ENCODE measurements at places on chromosomes 1 and 21. TPM values are rescaled to one million over a fixed set of nuclear protein-coding genes. Genes with fewer than 3 reads are reported as not detected.

Gene DUSP23
- total RNA-seq, result 25.0 TPM

Gene STIL
- 26.6 TPM for total RNA-seq

Gene G0S2
- 0.26 TPM for total RNA-seq

Gene SMCP
- not detected for total RNA-seq

Gene ODF2L
- 21.5 TPM for total RNA-seq

GRCh38 chr1:156400191-156400935 is 31.4 kb downstream of the RHBG start:
- H3K27me3 ChIP-seq, result no peaks in the 10 kb centered on the region
- H3K27ac ChIP-seq, result no peak overlapping the region
- H3K4me3 ChIP-seq, result no peak overlapping the region
- no peak for DNase-seq

- H3K4me3 ChIP-seq, result no peak overlapping the region
- peak; percentile 54 for DNase-seq
- no peaks in the 10 kb centered on the region for H3K36me3 ChIP-seq
- no peaks in the 10 kb centered on the region for H3K27me3 ChIP-seq
- no peaks in the 10 kb centered on the region for H3K4me1 ChIP-seq
Observed at GRCh38 chr1:235050911-235051360, 77.7 kb downstream of the TOMM20 start.

- H3K4me1 ChIP-seq, result peaks cover 5% of the 10 kb centered on the region
- no peak overlapping the region for H3K4me3 ChIP-seq
- no peaks in the 10 kb centered on the region for H3K27me3 ChIP-seq
- H3K36me3 ChIP-seq, result peaks cover 70% of the 10 kb centered on the region
- H3K27ac ChIP-seq, result no peak overlapping the region
- DNase-seq, result no peak
Observed at GRCh38 chr1:214397497-214397896, 116.5 kb downstream of the SMYD2 start.

GRCh38 chr1:185626344-185626743 is 107.8 kb upstream of the HMCN1 start:
- H3K27ac ChIP-seq, result no peak overlapping the region
- no peak overlapping the region for H3K4me3 ChIP-seq
- H3K4me1 ChIP-seq, result peaks cover 1% of the 10 kb centered on the region

DNA sequence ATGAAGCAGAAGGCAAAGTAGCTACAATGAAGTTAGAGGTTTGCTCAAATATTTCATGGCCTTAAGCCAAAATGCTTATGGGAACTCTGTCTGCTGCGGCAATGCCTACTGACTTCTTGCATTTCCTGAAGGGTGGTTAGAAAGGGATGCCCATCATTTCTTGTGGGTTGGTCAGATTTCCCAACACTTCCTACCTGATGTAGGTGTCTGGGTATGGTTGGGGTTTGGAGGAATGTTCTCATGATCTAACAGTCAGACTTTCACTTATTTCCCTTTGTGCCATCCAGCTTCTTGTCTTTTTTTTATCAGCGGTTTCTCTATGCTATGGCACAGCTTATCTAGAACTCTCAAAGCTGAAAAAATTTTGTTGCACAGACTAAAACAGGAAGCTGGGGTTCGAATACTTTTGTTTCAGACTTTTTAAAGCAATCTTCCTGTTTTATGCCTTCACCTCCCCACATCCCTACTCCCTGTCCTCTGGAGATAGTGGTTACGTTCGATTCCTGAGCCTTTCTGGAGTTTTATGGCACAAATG is 307.7 kb downstream of the USP25 start:
- no peak overlapping the region for H3K4me3 ChIP-seq
- H3K27me3 ChIP-seq, result no peaks in the 10 kb centered on the region
- no peak for DNase-seq
- H3K36me3 ChIP-seq, result no peaks in the 10 kb centered on the region
- no peaks in the 10 kb centered on the region for H3K4me1 ChIP-seq

DNA sequence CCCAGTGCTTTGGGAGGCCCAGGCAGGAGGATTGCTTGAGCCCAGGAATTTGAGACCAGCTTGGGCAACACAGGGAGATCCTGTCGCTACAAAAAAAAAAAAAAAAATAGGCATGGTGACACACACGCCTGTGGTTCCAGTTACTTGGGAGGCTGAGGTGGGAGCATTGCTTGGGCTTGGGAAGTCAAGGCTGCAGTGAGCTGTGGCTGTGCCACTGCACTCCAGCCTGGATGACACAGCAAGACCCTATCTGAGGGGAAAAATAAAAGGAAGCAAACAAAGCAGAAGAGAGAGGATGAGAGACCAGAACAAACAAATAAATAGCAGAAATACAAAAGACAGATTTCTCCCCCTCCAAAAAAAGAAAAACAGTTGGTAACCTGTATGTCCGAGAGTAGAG is 34.0 kb downstream of the MTF2 start:
- H3K27ac ChIP-seq, result no peak overlapping the region
- H3K4me1 ChIP-seq, result no peaks in the 10 kb centered on the region
- DNase-seq, result no peak

DNA sequence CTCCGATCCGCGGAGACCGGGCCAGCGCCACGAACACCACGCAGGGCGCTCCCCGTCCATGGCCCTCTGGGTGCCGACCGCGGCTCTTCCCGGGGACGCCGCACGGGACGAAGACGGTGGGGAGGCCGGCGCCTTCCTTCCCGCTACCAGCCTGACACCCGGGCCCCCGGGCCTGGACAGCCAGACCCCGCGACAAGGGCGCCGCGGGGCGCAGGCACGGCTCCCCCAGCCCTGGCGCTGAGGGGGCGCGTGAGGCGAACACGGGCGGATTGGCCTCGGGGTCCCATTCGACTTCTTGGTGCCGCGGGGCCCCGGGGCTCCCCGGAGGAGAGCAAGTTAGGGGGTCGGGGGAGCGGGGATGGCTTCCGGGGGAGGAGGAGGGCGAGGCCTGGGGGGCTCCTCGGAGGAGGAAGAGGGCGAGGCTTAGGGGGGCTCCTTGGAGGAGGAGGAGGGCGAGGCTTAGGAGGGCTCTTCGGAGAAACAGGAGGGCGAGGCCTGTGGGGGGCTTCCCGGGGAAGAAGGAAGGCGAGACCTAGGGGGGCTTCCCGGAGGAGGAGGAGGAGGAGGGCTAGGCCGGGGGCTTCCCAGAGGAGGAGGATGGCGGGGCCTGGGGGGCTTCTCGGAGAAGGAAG is 537 bp upstream of the KLHL17 start:
- no peak for DNase-seq
- peaks cover 4% of the 10 kb centered on the region for H3K27me3 ChIP-seq
- peaks cover 38% of the 10 kb centered on the region for H3K36me3 ChIP-seq
- no peaks in the 10 kb centered on the region for H3K4me1 ChIP-seq
- no peak overlapping the region for H3K27ac ChIP-seq

- DNase-seq, result no peak
- H3K4me3 ChIP-seq, result no peak overlapping the region
- H3K27me3 ChIP-seq, result no peaks in the 10 kb centered on the region
- peaks cover 2% of the 10 kb centered on the region for H3K36me3 ChIP-seq
- no peak overlapping the region for H3K27ac ChIP-seq
Observed at GRCh38 chr1:51897699-51898031, 19.1 kb upstream of the NRDC start.

- no peaks in the 10 kb centered on the region for H3K36me3 ChIP-seq
- no peaks in the 10 kb centered on the region for H3K27me3 ChIP-seq
- no peak overlapping the region for H3K27ac ChIP-seq
Observed at GRCh38 chr1:42639116-42639515, 19.1 kb upstream of the PPIH start.

Measured in H9 (cell line).